Left lobe of liver (tissue), 2 donors: ENCODE measurements at places on chromosomes 5 and 9.

DNA sequence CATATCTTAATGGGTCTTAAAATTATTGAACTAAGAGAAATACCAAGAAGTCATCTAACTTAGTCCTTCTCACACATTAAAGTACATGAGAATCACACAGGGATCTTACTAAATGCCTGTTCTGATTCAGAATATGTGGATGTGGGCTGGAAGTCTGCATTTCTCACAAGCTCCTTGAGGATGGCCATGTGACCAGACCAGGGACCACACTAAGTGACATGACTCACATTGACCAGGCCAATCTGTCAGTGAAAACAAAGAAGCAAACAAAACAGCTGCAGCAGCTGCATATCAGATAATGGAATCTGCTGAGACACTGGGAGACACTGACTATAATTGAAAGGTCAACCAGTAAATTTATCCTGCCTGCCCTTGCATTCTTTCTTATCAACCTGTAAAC lies 110.5 kb downstream of the ADAMTS12 start:
- DNase-seq: no peak

DNA sequence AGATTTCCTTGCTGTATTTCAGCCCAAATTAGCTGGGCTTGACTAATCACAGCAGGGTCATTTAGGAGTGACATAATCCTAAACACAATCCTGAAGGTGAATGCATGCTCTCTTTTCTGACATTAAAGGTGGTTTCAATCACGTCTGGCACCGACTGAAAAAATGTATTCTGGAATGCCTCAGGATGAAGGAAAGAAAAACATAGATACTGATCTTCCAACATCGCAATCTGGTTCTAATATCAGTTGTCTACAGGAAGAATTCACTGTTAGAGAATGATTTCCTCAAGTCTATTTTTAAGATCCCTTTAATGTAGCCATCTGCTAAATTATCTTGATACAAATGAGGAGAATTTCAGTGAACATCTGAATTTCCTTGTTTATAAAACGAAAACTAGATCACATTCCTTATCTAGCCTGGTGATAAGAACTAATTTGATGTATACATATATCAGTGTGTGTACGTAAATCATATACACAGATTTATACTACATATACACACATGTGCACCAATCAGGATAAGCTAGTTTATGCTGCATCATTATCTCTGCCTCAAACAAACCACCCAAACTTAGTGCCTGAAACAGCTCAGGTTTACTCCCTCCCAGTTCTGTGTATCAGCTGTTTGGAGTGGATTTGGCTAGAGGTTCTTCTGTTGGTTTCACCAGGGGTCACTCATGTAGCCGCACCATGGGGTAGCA lies 31.3 kb upstream of the TAS2R1 start:
- DNase-seq: no peak

DNA sequence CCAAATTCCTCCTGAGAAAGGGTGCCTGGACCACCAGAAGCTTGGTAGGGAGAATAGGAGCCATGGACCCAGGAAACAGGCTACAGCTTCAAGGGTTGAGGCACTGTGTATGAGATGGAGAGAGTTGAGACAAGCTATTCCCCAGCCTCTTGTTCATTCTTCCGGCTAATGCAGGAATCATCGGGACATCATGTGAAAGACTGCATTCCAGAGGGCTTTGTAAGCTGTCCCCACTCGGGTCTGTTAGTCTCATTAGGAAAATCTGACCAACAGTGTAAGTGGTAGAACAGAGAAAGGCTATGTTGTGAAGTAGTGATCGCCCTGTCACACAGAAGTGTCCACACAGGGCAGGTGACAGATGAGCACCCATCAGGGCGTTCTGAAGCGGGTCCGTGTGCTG lies 81.4 kb downstream of the GABBR2 start:
- DNase-seq: no peak

GRCh38 chr5:155929112-155929511 lies 397.9 kb upstream of the SGCD start:
- DNase-seq: no peak

DNA sequence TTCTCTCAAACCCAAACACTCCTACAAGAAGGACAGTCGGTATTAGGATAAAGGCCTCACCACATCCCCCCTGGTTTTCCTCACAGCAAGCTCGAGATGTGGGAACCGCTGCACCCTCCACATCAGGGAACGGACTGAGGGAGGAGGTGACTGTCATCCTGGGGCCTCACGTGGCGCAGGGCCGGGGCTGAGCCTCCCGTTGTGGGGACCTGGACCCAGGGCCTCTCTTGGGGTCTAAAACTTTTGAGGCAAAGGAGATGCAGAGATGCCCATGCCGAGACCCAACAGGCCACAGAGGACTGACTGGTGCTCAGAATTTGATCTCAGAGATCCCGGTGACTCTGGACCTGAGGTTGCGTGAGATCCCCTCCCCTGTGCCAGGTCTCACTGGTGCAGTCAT lies 72.7 kb downstream of the MRPL36 start:
- DNase-seq: no peak

GRCh38 chr9:132239999-132240840 lies 78.4 kb downstream of the NTNG2 start:
- no peak for DNase-seq

DNA sequence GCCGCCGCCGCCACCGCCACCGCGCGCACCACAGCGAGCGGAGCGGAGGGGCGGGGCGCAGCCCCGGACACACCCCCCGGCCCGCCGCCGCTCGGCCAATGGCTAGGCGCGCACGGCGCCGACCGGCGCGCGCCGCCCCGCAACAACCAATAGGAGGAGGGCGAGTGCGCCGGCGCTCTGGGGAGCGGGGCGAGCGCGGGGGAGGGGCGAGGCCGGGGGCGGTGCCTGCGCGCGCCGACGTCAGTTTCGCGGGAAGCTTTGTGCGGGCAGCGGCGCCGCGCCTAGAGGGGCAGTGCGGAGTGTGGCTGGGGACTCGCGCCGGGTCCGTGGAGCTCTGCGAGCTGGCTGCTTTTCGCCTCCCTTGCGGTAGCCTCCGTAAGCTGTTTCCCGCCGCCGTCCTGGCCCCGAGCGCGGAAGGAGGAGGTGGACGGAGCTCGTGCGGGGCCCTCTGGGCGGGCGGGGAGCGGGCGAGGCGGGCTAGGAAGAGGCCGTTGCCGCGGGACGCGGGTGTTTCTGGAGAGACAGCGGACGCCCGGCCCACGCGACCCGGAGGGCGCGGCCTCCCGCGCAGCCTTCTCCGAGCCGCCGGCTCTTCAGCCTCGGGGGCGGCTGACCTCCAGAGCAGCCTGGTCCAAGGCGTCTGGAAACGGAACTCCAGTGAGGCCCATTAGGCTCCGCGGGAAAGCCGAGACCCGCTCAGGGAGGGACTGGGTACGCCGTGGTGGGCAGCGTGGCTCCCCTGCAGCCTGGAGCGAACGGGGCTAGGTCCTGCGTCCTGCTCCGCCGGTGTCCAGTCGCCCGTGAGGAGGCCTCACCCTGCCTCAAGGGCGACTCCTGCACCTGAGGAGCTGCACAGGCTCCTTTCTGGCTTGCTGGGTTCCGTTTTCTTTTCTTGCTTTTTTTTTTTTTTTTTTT lies at the start of gene ZMYND19:
Gene ZMYND19, minus strand, starts transcription at position 44 of the 915 bp plus-strand sequence. CDS start 249 bp downstream, outside the sequence.
- peak; percentile 90 for DNase-seq

DNA sequence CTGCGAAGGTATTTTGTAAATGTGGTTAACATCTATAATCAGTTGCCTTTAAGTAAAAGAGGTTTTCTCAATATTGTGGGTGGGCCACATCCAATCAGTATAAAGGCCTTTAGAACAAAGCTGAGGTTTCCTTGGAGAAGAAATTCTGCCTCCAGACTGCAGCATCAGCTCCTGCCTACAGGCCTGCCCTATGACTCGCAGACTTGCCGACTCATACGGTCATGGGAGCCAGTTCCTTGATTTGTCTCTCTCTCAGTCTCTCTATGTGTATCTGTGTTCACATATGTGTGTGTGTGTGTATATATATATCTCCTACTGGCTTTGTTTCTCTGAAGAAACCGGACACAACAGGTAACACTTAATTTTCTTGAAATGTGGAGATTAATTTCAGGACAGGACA lies 45.3 kb downstream of the SLC36A1 start:
- no peak for DNase-seq

- DNase-seq: no peak
Observed at GRCh38 chr5:1190837-1191239, 10.6 kb upstream of the SLC6A19 start.

GRCh38 chr5:111367115-111367514 lies 142.9 kb downstream of the CAMK4 start:
- no peak for DNase-seq

- no peak for DNase-seq
Observed at GRCh38 chr9:129455151-129455995, 165.5 kb downstream of the C9orf50 start.

GRCh38 chr5:68823301-68823700 lies 270.5 kb upstream of the SLC30A5 start:
- no peak for DNase-seq

- DNase-seq: no peak
Observed at GRCh38 chr5:148747536-148747906, 78.9 kb upstream of the ADRB2 start.

DNA sequence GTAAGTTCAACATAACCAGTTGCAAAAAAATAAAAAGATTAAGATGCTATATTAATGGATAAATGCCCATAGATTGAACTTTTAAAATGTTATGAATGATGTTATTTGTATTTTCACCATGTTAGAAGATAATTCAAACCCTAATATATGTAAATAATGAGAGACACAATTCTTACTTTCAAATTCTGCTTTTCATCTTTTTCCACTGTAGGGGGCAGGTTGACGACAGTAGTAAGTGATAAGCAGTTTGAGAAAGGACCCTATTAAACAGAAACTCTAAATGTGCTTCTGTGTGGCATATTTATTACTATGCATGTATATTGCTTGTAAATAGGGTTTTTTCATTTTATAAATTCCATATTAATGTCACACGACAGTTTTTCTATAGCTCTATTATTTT lies 591.1 kb downstream of the SEMA5A start:
- no peak for DNase-seq

DNA sequence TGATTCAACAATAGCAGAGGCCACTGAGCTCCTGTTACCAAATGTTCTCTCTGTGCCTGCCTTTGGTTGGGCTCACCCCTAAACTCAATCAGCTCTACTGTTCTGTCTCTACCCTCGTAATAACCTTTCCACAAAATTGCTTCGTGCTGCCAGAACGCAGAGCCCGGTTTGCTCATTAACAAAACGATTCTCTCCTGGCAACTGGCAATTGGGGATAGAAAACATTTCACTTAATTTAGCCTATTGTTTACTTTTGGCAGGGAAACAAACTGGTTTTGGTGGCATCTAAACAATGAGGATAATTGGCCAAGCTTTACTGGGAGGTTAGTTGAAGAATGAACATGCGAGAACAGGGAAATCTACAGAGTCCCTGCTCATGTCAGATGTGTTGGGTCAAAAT lies 56.6 kb downstream of the SLC28A3 start:
- no peak for DNase-seq

GRCh38 chr9:135010921-135011320 lies 76.5 kb upstream of the OLFM1 start:
- DNase-seq: no peak

DNA sequence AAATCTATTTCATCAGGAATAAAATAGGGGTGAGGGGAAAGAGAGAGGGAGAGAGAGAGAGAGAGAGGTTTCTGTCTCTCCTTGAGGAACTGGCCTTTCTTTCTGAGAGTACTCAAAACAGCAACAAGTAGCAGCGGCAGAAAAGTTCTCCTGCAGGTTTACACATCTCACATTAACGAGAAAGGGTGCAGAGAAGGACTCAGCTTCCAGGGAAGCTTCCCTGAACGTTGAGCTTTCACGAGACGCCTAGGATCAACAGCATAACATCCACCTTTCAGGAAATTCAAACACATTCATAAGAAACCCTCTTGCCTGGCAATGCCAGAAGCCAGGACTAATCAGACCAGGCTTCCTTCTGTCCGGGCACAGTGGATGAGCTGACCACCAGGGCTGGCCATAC lies 162.9 kb downstream of the ZDHHC21 start:
- no peak for DNase-seq

DNA sequence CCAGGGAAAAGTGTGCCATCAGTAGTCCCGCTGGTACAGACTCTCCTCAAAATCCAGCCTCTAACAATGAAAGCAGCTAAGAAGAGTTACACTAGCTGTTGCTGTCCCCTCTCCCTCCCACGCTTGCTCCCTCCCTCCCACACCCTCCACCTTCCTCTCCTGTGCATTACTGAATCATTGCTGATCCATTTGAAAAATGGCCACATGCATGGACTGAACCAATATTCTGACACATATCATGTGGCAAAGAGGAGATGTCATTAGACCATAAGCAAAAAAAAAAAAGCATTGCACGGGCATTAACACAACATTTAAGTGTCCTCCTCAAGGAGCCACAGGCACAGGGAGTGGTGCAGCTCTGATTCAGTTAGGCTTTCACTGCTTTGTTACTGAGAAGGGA lies 37.9 kb downstream of the LHFPL2 start:
- DNase-seq: no peak

- DNase-seq: no peak
Observed at GRCh38 chr9:5193345-5193744, 7.9 kb upstream of the INSL6 start.

- DNase-seq: peak; percentile 59
Observed at GRCh38 chr5:56025151-56025885, 30.6 kb upstream of the IL6ST start.

DNA sequence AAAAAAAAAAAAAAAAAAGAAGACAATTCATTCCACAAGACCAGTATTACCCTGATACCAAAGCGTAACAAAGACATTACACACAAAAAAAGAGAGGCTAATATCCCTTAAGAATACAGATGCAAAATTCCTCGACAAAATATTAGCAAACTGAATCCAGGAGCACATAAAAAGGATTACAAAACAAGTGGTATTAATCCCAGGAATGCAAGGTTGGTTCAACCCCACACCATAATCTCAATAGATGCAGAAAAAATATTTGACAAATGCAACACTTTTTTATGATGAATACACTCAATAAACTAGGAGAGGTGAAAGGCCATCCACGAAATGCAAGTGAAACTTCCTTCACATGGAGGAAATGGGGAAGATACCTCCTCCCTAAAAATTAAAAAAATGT lies 80.1 kb upstream of the TLR4 start:
- DNase-seq: no peak

GRCh38 chr9:94808926-94809700 lies 82.6 kb downstream of the AOPEP start:
- no peak for DNase-seq

- DNase-seq: no peak
Observed at GRCh38 chr9:122526602-122527001, 491 bp downstream of the OR1N1 start.

DNA sequence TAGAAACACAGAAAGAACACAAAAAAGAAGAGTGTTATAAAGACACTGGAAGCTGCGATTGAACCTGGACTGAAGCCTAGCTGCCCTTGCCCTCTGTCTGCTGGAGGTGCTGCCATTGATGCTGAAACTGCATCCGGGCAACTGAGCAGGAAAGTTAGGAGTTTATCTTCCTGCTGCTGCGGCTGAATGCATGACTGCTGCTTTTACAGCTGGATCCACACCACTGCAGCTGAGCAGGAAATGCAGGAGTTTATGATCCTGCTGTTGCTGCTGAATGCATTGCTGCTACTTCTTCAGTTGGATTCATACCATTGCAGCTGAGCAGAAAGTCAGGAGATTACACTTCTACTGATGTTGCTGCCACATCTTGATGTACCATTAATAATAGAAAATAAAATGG lies 21.8 kb upstream of the JAKMIP2 start:
- DNase-seq: no peak

- DNase-seq: no peak
Observed at GRCh38 chr5:107203243-107203642, 467.5 kb downstream of the EFNA5 start.

- no peak for DNase-seq
Observed at GRCh38 chr9:122236681-122237080, 7.9 kb upstream of the LHX6 start.

GRCh38 chr9:7707934-7708333 lies 91.6 kb downstream of the DMAC1 start:
- no peak for DNase-seq

- DNase-seq: no peak
Observed at GRCh38 chr5:157350939-157351801, 85.2 kb downstream of the CYFIP2 start.
